ENCODE measurements at places on chromosomes 1 and 21.

- no peak for DNase-seq
Measured at GRCh38 chr21:44325386-44326271, 13.6 kb downstream of the CFAP410 start.

- DNase-seq: no peak
Measured at GRCh38 chr1:232722626-232723025, 82.6 kb upstream of the MAP10 start.

GRCh38 chr1:56249234-56249633 is 330.1 kb downstream of the PLPP3 start:
- no peak for DNase-seq

DNA sequence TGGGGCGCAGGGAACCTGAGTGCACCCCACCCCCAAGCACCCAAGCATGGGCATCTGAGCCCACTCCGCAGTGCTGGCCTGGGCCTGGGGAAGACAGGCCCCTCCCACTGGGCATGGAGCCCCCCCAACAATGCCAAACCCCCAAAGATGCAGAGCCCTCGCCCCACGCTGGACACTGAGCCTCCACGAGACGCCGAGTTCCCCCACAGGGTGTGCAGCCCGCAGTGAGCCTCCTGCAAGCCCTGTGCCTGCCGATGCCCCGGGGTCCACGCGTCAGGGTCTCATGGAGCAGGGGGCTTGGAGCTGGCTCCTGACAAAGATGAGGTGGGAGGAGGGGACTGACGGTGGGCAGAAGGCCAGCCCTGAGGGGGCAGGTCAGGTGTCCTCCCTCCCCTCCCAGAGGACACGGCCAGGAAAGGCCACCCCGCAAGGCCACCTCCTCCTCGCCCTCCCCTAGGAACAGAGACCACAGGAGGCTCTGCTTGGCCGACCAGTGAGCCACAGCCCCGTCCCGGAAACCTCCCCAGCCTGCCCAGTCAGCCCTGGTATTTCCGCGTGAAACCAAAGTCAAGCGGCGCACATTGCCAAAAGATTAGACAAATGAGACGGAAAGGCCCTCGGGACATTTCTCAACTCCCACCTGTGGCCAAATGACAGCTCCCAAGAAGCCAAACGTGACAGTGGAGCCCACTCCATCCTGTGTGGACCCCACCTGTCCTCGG is 33.4 kb downstream of the MEGF6 start:
- DNase-seq: no peak

DNA sequence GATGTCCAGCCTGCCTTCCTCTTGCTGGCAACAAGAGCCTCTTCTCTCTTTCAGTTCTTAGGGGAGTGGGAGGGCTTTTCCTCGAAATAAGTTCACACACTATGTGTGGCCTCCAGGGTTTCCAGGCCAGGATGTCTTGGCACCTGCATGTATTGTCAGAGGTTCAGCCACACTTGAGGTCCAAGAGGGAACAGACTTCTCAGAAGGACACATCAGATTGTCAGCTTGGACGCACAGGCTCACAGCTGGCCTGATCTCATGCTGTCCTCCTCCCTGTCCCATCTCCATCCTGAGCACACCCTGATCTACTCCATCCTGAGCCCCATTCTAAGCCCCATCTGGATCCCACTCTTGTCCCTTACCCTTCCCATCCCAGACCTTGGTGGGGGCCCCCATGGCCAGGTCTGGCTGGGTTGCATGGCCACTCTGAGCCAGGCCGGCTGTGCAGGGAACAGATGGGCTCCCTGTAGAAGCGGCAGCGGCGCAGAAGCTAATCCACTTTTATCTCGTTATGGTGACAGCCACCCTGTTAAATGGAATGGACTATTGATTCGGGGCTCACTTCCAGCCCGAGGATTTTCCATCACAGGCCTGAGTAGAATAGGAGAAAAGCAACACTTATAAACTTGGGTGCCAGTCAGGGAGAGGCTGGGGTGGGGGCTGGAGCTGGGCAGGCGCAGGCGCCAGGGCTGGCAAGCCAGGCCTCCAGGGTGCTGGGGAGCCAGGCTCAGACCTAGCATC is 85.1 kb upstream of the CSF3R start:
- DNase-seq: peak; percentile 99

- DNase-seq: no peak
Measured at GRCh38 chr1:77687519-77687906, 5.1 kb upstream of the ZZZ3 start.

DNA sequence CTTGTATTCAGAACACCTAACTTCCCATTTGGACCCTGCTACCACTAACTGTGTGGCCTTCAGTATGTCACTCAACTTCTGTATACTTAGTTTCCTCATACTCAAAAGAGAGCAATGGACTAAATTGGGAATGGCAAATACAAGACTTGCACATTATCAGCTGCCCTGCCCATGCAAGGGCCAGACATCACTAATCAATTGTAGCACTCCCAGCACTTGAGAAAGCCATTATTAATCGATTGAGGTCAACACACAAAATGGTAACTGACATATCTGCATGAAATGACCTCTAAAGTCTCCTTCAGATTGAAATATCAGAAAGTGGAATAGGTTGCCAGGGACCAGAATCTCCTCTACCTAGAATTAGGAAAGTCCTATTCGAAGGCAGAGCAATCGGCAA is 59.2 kb downstream of the MT1HL1 start:
- peak; percentile 58 for DNase-seq

DNA sequence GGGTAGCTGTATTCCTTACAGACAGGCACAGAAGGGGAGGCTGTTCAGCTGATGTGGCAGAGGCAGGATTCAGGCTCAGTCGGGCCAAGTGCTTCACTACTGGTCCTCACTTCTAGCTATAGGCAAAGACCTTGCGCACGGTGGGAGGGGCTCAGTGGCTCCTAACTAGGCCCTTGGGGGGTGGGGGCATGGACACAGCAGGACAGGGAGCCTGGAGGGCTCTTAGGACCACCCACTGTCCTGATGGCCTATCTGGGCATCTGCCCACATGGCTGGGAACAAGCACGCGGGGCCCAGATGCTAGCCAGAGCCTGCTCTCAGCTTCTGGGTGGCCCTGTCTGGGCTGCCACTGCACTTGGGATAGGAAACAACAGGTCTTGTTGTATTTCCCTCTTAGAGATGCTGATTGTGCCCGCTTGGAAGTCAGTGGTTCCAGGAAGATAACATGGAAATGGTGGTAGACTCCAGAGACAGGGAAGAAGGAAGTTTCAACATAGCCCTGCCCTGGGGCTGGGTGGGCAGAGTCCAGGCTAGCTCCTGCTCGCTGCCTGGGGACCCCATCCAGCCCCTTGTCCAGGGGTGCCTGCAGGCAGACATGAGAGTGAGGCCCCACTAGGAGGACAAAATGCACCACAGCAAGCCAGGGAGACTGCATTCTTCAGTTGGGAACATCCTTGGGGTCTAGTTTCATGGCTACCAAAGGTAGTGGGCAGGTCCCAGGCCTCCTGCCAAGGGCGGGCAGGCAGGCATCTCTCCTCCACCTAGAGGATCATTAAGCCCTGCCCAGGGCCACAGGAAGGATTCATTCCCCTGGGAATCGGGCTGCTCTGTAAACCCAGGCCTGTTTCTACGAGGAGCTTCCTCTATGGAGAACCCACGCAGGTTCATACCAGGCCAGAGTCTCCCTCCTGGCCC is 102.5 kb downstream of the BCAR3 start:
- DNase-seq: no peak

DNA sequence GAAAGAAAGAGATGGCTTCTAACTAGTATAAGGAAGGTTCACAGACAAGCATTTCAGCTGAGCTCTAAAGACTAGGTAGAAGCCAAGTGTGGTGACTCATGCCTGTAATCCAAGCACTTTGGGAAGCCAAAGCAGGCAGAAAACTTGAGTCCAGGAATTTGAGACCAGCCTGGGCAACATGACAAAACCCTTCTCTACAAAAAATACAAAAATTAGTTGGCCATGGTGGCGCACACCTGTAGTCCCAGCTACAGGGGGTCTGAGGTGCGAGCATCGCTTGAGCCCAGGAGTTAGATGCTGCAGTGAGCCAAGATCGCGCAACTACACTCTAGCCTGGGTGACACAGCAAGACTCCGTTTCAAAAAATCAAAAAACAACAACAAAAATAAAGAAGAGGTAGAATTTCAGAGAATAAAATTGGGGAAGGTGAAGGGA is 27.8 kb downstream of the FBXO42 start:
- DNase-seq: no peak

Data from NCI-H82 (cell line).